ENCODE measurements at places on chromosomes 1 and 21. TPM values are rescaled to one million over a fixed set of nuclear protein-coding genes. Genes with fewer than 3 reads are reported as not detected.
A peak's percentile ranks its signal among the peaks of the same experiment; 100 is the strongest.

- DNase-seq: no peak
Observed at GRCh38 chr1:87450615-87451209, 122.0 kb downstream of the LMO4 start.

GRCh38 chr1:12477936-12478611, 139.9 kb downstream of the DHRS3 start:
- peak; percentile 93 for DNase-seq

- DNase-seq: no peak
Observed at GRCh38 chr1:119697598-119697997, 14.1 kb upstream of the PHGDH start.

GRCh38 chr1:183289051-183289496, 103.0 kb downstream of the LAMC2 start:
- DNase-seq: no peak

The MAST2 gene
- 43.0 TPM for polyA plus RNA-seq

The CD46 gene
- 346 TPM for polyA plus RNA-seq

All from left renal pelvis (tissue), 4 donors.